ENCODE measurements at places on chromosomes 3 and 15.

- no peak for DNase-seq
Measured at GRCh38 chr15:91940496-91941381, 87.2 kb downstream of the SLCO3A1 start.

DNA sequence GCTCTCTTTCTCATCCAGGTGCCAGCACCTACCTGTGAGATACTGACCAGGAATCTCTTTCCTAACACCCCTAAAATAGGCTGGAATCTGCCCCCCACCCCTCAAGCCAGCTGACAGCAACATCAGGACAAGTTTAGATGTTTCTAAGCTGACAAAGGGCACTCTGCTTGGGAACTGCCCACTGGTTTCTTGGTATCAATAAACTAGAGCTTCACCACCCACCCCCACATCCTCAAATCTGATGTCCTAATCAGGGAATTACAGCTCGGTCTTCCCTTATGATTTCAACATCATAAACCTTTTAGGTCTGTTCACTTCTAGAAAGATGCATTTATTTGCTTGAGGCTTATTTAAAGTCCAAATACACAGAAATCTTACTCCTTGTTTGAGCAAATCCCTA is 34.7 kb downstream of the CEP19 start:
- DNase-seq = no peak

DNA sequence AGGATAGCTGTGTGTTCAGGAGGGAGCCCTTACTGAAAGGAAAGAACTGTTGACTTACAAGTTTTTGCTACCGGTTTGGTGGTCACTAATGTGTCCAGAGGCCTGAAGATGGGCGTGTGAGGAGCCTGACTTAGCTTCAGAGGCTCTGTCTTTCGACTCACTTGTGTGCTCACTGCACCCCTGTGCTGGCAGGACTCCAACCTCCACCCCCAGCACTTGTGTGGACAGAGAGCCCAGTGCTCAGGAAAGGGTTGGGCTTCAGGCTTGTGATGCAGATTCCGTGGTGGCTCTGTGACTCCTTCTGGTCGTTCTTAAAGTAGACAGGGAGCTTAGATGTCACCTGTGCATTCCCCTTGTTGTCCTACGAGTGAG is 100.9 kb downstream of the PGPEP1L start:
- no peak for DNase-seq

- no peak for DNase-seq
Measured at GRCh38 chr15:36428102-36428845, 151.2 kb upstream of the CDIN1 start.

DNA sequence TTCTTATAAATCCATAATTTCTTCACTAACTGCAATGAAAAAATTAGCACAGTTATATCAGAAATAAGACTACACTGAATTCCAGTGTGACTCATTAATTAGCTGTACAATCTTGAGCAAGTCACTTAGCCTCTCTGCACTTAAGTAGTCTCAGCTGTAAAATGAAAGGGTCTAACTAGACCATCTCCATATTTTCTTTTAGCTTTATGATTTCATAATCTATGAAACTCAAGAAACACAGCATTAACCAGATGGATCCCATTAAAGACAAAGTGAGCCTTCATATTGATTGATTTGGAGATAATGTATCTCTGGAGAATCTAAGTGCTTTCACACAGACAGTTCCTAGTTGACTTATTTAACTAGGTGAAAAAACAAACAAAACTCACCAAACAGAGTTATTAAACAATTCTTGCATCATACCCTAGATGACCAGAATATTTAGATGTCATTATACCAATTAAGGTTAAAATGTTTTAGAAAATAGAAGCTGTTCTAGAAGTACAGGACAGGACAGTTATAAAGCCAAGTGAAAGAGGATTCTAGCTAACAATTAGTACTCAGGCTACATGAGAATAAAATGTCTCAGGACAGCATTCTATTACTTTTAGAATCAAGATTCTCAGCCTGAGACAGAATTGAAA is 11.2 kb downstream of the CSNK1G1 start:
- DNase-seq = no peak

- DNase-seq = no peak
Measured at GRCh38 chr3:70615286-70615685, 302.8 kb upstream of the MDFIC2 start.

- no peak for DNase-seq
Measured at GRCh38 chr3:51605938-51606337, 65.1 kb upstream of the TEX264 start.

DNA sequence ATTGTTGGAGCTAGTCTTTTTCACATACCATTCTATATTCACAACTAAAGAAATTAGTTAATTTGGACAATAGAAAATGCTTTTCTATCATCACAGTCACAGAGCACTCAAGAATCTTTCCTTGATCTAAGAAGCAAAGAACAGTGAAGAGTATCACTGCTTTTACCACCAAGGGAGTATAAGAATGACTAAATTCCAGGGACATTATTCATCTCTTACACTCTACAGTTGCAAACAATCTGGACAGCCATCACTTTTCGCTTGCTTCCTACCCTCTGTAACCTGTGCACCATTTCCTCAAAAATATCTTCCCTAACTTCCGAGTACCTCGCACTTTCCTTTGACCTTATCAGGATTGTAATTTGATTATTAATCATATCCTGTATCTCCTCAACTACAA is 359.5 kb upstream of the TMCO5A start:
- no peak for DNase-seq

GRCh38 chr15:25240461-25241021 is 198.3 kb downstream of the UBE3A start:
- no peak for DNase-seq

- DNase-seq = no peak
Measured at GRCh38 chr3:20849975-20850374, 664.0 kb upstream of the SGO1 start.

DNA sequence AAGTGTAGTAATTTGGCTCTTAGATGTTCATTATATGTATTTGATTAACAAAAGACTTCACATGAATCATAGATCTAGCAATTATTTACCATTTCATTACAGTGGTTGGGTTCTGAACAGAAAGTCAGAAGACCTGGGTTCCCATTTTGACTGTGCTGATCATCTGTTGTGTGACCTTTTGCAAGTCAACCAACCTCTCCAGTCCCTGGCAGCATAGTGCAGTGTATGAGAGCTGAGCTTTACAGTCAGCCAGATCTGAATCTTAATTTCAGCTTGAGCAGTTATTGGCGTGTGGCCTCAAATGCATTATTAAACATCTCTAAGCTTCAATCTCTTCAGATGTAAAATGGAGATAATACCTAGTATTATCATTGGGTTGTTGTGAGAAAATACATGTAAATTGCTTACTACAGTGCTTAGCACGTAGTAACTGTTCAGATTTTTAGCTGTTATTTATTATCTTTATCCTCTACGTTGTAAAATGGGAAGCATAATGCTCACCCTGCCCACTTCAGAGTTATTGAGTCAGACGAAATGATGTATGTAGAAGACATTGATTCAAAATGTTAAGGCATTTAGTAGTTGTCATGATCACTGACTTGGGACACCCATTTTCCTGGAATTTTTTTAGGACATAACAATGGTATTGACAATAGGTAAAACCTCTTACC is 104.0 kb downstream of the KLHL25 start:
- DNase-seq = no peak

- no peak for DNase-seq
Measured at GRCh38 chr15:85890620-85890980, 95.9 kb upstream of the KLHL25 start.

DNA sequence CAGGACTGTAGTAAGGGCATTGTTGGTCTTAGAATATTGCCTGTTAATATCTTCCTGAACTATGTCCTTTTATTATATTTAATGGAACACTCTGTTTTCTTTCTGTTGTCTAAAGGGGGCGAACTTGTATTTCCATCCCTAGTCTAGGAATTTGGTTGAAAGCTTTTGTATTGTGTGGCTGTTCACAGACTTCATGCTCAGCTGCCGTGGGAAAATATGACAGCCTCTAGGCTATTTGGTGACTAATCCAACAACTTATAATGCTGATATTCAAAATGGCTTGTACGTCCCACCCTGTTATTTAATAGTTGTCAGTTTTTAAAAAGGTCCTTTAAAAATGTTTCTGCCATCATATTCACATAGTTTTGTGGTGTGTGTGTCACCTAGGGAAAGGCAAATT is 202.6 kb downstream of the KLHL25 start:
- no peak for DNase-seq

DNA sequence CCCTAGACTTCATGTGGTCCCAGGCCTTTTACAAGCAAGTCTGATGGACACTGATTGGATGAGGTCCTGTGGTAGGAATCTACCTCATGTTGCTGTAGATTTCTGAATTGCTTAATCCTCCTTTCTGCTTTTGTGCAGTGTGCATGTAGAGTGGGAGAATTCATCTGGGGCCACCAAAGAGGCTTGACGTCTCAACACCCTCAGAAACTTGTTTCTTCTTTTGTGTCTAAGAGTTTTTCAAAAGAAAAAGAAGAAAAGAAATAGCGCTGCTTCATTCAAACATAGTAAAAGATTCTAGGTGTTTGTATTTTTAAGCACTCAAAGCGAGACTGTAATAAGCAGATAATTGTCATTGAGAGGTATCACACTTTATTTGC is 46.2 kb downstream of the NR1D2 start:
- no peak for DNase-seq

DNA sequence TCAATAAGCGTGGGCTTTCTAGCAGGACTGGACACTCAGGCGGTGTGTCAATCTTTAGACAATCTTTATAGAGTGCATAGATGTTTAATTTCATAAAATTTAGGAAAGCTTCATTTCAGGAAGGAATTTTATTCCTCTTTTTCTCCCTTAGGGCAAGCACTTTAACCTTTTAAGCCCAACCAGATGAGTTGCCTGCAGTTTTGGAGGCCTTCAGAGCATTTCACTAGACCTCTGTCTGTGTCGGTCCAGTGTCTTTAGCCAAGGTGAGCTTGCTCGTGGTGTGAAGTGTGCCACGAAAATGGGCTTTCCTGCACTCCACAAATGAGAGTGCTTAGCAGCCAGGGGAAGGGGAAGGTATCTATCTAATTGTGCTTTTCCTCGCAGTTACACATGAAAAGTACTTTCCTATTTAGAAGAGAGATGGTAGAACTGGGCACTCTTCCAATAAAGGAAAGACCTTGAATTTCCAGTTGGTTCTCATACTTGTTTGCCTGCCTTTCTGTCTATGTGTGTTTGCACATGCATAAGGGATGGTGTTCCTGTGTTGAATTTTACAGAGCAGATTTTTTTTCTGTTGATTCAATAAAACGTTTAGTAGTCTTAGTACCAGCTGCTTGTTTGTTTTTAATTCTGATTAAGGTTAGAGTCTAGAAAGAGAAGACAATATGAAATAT is 53.6 kb downstream of the FEZF2 start:
- DNase-seq = no peak

DNA sequence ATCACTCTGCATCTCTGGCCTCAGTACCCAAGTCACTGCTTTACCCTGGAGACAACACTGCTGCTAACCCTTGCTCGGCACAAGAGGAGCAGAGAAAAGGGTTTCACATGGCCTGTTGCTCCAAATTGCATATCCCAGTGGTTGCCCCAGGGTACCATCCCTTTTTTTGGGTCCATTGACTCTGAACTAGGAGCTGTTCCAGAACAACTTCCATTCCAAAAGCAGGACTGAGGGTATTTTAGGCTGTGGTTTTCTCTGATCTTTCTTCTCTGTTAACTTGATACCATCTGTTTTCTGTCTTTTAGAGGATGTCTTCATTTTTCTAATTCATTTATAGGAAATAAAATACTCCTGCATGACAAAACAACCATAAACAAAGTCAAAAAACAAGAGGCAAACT is 17.3 kb upstream of the RYK start:
- no peak for DNase-seq

GRCh38 chr15:74821091-74821789 is 5.2 kb upstream of the CPLX3 start:
- DNase-seq = no peak

DNA sequence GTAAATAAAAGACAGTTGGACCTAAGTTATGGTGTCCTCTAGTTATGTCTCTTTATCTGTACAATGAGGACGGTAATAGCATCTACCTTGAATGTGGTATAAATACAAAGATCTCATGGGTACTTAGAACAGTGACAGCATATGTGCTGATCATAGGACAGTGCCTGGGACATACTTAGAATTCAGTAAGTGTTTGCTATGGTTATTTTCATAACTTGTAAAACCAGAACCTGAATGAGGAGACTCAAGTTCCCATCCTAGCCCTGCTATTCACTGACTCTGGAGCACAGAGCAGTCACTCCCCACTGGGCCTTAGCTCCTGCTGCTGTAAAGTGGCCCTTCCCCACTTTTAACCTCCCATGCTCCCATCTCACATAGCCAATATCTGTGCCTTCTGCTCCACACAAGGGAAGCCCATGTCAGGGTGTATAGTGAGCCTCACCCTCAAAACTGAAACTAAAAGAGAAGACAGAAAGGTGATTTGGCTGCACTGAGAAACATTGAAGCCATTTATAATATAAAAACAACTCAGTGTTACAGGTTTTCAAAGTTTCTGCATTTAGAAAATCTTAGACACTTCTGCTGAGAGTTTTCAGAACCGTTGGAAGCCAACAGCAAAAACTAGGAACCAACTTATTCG is 225.4 kb upstream of the UBE2E2 start:
- DNase-seq = no peak

GRCh38 chr3:167066977-167067786 is 312.9 kb downstream of the ZBBX start:
- DNase-seq = no peak

GRCh38 chr3:94167796-94168195 is 104.9 kb downstream of the NSUN3 start:
- no peak for DNase-seq

GRCh38 chr3:46370839-46371518 is at the start of gene CCR5:
Gene CCR5 (plus strand): TSS chr3:46370946. CDS start chr3:46372903, 1,957 bp downstream.
- DNase-seq = peak; percentile 18

DNA sequence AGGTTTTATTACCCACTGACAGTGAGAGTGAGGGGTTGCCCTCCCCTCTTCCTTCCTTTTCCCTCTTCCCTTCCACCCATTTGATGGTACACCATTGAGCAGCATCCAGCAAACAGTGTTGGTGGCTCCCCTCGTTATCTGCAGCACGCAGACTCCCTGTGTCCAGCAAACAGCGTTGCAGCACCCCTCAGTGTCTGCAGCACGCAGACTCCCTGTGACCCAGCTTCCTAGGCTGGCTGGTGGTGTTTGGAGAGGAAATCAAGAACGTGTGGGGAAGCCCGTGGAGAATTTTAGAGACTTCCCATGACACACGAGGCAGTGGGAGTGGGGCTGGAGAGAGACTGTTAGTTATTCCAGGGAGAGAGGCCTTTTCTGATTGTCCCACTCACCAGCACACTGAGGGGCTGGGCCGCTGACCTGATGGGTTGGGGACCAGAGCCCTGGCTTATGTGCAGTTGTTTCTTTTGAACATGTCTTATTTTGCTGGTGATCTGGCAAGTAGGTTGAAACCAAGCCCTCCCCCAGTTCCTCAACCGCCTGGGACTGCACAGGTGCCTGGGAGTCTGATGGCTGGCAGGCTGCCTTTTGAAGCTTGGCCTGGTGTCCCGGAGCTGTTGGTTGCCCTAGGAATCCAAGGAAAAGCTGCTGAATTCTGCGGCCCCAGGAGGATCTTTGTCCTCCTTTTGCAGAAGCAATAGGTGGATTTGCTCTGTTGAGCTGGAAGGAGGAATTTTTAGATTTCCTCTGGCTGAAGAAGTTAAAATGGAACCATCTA is 19.0 kb downstream of the APBA2 start:
- DNase-seq = no peak

GRCh38 chr15:37252530-37252929 is 152.2 kb upstream of the MEIS2 start:
- DNase-seq = no peak
